ENCODE measurements at places on chromosomes 16 and 17. TPM values are rescaled to one million over a fixed set of nuclear protein-coding genes. Genes with fewer than 3 reads are reported as not detected.

- no peak for DNase-seq
- H3K27me3 ChIP-seq, result no peaks in the 10 kb centered on the region
- no peak overlapping the region for H3K27ac ChIP-seq
Observed at GRCh38 chr17:72843591-72843990, 248.9 kb downstream of the SLC39A11 start.

- H3K27ac ChIP-seq, result no peak overlapping the region
- H3K4me3 ChIP-seq, result no peak overlapping the region
- no peak for DNase-seq
- no peaks in the 10 kb centered on the region for H3K36me3 ChIP-seq
- no peaks in the 10 kb centered on the region for H3K27me3 ChIP-seq
Observed at GRCh38 chr16:8720080-8720966, 45.9 kb downstream of the ABAT start.

GRCh38 chr17:81549826-81550225, 2.3 kb downstream of the FAAP100 start:
- H3K27me3 ChIP-seq, result no peaks in the 10 kb centered on the region
- DNase-seq, result no peak
- peak overlapping the region; percentile 92 for H3K4me3 ChIP-seq
- H3K4me1 ChIP-seq, result peaks cover 12% of the 10 kb centered on the region
- H3K36me3 ChIP-seq, result peaks cover 90% of the 10 kb centered on the region
- no peak overlapping the region for H3K27ac ChIP-seq

Gene GOT2
- 162 TPM for total RNA-seq

DNA sequence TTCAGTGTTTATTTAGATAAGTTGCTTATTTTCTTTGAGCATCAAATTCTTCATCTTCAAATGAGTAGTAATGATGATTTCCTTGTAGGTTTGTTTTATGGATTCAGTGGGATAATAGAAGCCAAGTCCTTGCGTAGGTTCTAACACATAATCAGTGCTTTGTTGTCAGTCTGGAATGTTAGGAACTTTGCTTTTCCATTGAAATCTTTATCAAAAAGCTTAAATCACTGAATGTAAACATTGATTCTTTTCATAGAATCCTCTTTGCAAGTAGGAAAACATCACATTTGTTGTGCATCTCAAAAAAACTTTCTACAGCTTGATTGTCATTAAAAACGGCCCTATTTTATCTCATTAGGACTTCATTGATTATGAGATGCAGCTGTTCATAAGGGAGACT, 490.3 kb upstream of the GOT2 start:
- no peak overlapping the region for H3K4me3 ChIP-seq
- DNase-seq, result no peak
- H3K36me3 ChIP-seq, result no peaks in the 10 kb centered on the region
- no peak overlapping the region for H3K27ac ChIP-seq
- H3K4me1 ChIP-seq, result no peaks in the 10 kb centered on the region
- no peaks in the 10 kb centered on the region for H3K27me3 ChIP-seq

Gene UTS2R
- total RNA-seq, result not detected

GRCh38 chr16:1556254-1556653, 22.8 kb downstream of the TMEM204 start:
- H3K4me1 ChIP-seq, result no peaks in the 10 kb centered on the region
- no peak overlapping the region for H3K4me3 ChIP-seq
- H3K36me3 ChIP-seq, result peaks cover 4% of the 10 kb centered on the region
- DNase-seq, result no peak
- no peaks in the 10 kb centered on the region for H3K27me3 ChIP-seq

DNA sequence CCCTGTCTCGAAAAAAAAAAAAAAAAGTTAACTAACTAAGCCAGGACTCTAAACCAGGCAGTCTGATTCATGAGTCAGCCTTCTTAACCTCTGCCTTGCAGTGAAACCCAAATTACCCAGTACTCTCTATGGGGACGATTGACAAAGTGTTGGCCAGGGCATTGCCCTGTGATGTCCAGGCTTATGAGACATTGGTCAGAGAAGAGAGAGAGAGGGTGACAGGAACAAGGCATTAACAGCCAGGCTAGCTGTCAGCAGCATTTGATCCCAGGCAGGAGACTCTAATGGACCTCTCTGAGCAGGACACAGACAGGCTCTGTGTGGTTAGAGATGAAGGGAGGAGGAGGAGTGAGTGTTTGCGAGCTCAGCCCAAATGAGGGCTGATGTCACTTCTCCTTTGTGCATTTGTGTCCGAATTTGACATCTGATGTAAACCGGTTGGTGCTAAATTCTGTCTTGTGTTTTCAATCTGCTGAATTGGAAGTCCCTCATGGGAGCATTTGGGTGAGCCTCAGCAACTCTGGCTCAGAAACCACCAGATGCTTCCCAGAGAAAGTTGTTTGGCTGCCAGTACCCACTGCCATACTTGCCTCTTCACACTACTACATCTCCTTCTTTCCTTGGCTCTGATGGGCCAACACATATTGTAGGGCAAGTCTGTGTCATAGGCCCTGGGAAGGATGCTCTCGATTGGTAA, 4.3 kb upstream of the MYL4 start:
- peaks cover 26% of the 10 kb centered on the region for H3K4me1 ChIP-seq
- peak overlapping the region; percentile 4 for H3K4me3 ChIP-seq
- DNase-seq, result no peak
- no peaks in the 10 kb centered on the region for H3K27me3 ChIP-seq
- peak overlapping the region; percentile 33 for H3K27ac ChIP-seq
- no peaks in the 10 kb centered on the region for H3K36me3 ChIP-seq

Gene CCL1
- not detected for total RNA-seq

- no peak overlapping the region for H3K27ac ChIP-seq
- H3K4me1 ChIP-seq, result peaks cover 15% of the 10 kb centered on the region
- H3K27me3 ChIP-seq, result no peaks in the 10 kb centered on the region
- no peak for DNase-seq
- H3K36me3 ChIP-seq, result no peaks in the 10 kb centered on the region
- no peak overlapping the region for H3K4me3 ChIP-seq
Observed at GRCh38 chr16:14199199-14199598, 128.1 kb downstream of the MRTFB start.

- no peaks in the 10 kb centered on the region for H3K4me1 ChIP-seq
- no peak for DNase-seq
- H3K4me3 ChIP-seq, result no peak overlapping the region
- no peak overlapping the region for H3K27ac ChIP-seq
Observed at GRCh38 chr16:65579050-65579449, 457.2 kb upstream of the CDH11 start.

DNA sequence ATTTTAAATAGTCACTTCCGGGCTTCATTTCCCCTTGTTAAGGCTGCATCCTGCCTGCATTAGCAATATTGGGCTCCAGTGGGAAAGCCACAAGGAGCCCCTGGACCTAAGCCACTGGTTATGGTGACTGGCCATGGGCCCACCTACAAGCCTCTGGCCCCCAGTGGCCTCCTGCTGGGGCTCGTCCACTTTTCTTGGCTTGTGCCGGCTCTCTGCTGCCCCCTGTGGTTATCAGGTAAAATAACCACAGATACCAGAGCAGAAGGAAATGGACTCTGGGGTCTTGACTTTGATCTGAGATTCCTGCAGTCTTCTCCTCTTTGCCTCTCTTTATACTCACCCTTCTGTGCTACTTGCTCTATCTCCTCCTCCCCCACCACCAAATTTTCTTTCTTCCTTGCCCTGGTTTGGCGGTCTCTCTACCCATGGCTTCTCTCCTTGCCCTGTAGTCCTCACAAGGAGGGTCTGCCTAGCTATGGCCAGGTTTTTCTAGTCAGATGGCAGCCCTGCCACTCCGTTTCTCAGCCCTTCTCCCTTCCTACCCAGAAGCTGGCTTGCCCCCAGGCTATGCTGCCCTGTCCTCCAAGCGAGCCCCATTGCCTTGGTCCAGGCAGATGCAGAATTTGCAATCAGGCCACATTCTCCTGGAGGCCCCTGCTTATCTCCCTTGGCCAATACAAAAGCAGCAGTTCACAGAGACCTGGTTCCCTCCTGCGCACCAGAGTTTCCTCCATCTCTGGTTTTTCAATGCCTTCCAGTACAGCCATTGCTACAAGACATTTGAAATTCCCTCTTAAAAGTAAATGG, 82.9 kb upstream of the RCVRN start:
- peaks cover 4% of the 10 kb centered on the region for H3K36me3 ChIP-seq
- H3K27me3 ChIP-seq, result peaks cover 18% of the 10 kb centered on the region
- peak; percentile 37 for DNase-seq
- no peaks in the 10 kb centered on the region for H3K4me1 ChIP-seq
- no peak overlapping the region for H3K27ac ChIP-seq

GRCh38 chr16:57446531-57447185, 527 bp downstream of the CIAPIN1 start:
- DNase-seq, result peak; percentile 11
- peak overlapping the region; percentile 91 for H3K4me3 ChIP-seq
- peak overlapping the region; percentile 88 for H3K27ac ChIP-seq
- H3K4me1 ChIP-seq, result no peaks in the 10 kb centered on the region

Gene MATCAP1
- 33.1 TPM for total RNA-seq

DNA sequence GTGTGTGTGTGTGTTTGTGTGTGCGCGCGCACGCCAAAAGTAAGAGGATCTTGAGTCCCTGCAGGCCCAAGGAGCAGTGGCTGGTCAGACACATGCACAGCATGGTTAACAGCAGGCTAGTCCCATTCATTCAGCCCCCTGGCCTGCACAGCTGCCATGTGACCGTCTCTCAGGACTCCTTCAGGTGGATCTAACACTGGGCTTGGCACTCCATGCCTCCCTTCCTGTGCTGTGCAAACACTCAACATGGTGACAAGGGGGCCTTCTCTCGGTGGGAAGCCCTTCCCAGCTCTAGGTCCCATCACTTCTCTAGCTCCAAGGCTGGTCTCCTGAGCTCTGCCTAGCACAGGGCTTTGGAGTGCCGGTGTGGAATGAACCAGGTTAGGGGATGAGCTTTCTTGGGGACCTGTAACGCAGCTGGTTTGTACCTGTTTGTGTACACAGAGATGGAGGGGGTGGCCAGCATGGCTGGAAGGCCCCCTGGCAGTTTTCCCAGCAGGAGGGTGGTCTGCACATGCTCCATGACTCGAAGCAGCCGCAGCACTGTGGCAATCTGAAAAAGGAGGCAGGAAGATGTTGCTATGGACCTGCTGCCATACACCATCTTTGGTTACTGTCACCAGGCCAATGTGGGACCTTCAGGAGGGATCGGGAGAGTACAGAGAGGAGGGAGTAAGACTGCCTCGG, 69.4 kb upstream of the GCSH start:
- no peak overlapping the region for H3K27ac ChIP-seq
- no peaks in the 10 kb centered on the region for H3K4me1 ChIP-seq
- no peak for DNase-seq
- H3K4me3 ChIP-seq, result no peak overlapping the region
- no peaks in the 10 kb centered on the region for H3K27me3 ChIP-seq

Measured in Calu3 (cell line).